ENCODE measurements at places on chromosomes 6 and 20. TPM values are rescaled to one million over a fixed set of nuclear protein-coding genes. Genes with fewer than 3 reads are reported as not detected.
A peak's percentile ranks its signal among the peaks of the same experiment; 100 is the strongest.

ACSS1 gene
- total RNA-seq, result 37.8 TPM

C6orf15 gene
- total RNA-seq, result not detected

DNA sequence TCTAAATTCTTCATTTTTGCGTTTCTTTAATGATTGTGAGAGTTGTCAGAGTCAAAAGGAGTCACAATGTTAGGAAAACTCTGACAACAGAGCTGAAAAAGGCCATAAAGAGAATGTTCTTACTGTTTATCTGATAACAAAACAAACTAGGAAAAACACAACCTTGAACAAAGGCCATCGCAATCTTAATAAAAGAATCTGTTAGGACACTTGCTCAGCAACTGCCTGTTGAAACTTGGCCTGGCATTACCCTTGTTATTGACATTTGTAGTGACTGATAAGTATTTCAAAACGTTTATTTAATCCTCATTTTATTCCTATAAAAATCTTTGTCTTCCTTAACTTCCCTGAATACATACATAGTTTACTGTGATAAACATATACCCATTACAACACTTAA is 15.7 kb downstream of the GSTA1 start:
- no peak for DNase-seq

- no peak for DNase-seq
Observed at GRCh38 chr6:132598473-132598872, 8.9 kb upstream of the TAAR5 start.

- no peak for DNase-seq
Observed at GRCh38 chr6:68875403-68875802, 240.3 kb downstream of the ADGRB3 start.

- peak; percentile 60 for DNase-seq
Observed at GRCh38 chr20:59087829-59088433, 45.3 kb upstream of the PRELID3B start.

DNA sequence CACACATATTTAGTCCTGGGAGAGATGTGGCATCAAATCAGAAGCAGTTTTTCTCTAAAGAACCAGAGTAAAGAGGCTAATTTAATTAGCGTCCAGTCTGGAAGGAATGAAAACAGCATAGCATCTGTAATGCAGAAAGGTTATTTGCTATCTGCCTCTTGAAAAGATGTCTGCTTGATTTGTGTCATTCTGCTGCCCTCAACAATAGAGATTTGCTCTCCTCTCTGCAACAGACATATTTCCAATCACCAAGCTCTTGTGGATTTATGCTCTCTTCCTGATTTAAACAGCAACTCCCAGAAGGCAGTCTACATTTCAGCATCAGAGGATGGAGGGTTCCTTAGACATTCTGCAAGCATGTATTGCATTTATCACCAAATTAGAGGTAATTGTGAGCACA is 53.5 kb upstream of the AKAP12 start:
- DNase-seq, result no peak

TOMM34 gene
- total RNA-seq, result 11.8 TPM

DNA sequence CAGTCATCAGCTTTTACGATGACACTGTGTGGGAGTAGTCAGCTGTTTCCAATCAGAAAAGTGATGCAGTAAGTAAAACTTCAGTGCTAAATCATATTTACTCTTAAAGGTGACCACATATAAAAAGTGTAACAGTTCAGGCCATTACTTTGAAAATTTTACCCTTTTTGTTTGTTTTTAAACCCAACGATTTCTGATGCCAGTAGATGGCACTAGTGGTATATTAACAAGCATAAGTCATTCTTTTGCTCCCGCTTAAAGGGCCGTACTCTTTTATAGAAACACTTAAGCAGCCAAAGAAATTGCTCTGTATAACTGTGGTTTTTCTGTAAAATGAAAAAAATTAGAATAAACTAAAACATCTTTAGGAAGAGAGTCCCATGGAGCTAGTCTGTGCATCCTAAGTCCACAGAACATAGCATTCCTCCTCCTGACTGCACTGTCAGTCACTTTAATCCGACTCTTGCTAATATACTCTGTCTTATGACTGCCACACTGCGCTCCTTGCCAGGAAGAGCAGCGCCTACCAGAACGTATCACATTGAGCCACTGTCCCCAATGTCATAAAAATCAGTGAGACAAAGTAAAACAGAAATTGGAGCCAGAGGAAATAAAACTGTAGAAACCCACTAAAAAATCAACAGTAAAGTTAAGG is 25.0 kb downstream of the HEBP2 start:
- no peak for DNase-seq

DZANK1 gene
- total RNA-seq, result 1.6 TPM
